Common myeloid progenitor, CD34-positive (primary cell): ENCODE measurements at places on chromosomes 2 and 18.

DNA sequence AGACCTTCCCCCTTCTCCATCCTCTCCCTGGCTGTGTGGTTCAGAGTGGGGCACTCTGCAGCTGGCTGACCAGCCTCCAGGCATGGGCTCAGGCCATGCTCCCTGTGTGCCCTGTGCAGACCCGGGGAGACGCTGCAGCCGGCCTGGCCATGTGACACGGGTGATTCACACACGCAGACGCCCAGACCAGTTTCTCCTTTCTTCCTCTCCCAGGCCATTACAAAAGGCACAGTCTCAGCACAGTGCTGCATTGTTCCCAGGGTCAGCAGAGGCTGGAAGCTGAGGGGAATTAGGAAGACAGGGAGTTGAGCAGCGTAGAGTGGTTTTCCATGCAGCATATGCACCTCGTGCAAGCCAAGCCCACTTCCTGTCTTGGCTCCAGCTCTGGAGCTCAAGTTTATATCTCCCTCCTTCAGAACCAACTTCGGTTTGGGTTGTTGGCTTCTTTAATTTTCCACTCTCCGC lies 288.5 kb downstream of the TNS1 start:
- H3K4me3 ChIP-seq, result no peak overlapping the region
- no peaks in the 10 kb centered on the region for H3K36me3 ChIP-seq
- peaks cover 67% of the 10 kb centered on the region for H3K27me3 ChIP-seq
- no peak overlapping the region for H3K27ac ChIP-seq
- peaks cover 3% of the 10 kb centered on the region for H3K4me1 ChIP-seq
- peak; percentile 14 for DNase-seq

DNA sequence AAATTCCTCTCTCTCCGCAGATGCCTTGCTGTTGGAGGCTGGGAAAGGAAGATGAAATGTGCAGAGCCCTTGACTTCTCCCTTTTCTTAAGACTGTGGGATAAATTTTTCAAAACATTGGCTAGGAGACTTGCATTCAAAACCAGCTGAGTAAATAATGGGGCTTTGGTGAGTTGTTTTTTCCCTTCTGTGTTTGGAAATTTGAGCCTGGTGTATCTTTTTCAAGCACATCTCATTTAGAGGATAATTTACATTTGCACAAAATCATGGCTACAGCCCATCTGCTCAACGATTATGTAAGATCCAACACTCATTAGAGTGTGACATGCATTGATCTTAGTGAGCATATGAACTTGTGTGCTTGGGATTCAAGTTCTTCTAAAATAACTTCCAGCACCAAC lies 112.1 kb upstream of the ATP8B1 start:
- H3K4me3 ChIP-seq, result no peak overlapping the region
- H3K4me1 ChIP-seq, result peaks cover 2% of the 10 kb centered on the region
- no peak for DNase-seq
- H3K27me3 ChIP-seq, result no peaks in the 10 kb centered on the region

DNA sequence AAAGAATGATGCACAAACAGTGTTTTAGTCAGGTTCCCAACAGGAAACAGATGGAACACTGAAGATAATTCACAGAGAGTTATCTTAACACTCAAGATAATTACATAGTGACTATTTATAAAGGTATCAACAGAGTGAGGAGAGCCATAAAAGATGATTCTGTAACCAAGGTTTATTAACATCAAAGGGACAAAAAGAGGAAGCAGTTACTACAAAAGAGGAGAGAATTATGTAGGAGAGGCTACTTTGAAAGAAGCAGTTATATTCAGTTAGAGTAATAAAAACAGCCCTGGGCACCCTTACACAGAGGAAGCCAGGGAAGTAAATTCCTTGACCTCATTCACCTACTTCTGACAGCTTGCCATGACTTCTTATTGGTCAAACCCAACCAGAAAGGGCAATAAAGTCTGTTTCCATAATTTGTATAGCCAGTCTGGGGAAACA lies 326.5 kb upstream of the SLC39A10 start:
- no peaks in the 10 kb centered on the region for H3K36me3 ChIP-seq
- H3K27me3 ChIP-seq, result no peaks in the 10 kb centered on the region
- H3K4me3 ChIP-seq, result no peak overlapping the region
- H3K27ac ChIP-seq, result peak overlapping the region; percentile 71
- peaks cover 17% of the 10 kb centered on the region for H3K4me1 ChIP-seq
- peak; percentile 96 for DNase-seq

GRCh38 chr2:226431288-226431948 lies 368.2 kb downstream of the IRS1 start:
- no peaks in the 10 kb centered on the region for H3K4me1 ChIP-seq
- no peak for DNase-seq
- H3K27ac ChIP-seq, result no peak overlapping the region
- no peaks in the 10 kb centered on the region for H3K36me3 ChIP-seq
- H3K27me3 ChIP-seq, result peaks cover 5% of the 10 kb centered on the region
- no peak overlapping the region for H3K4me3 ChIP-seq

- H3K4me1 ChIP-seq, result no peaks in the 10 kb centered on the region
- no peak for DNase-seq
- H3K4me3 ChIP-seq, result no peak overlapping the region
Observed at GRCh38 chr18:52322307-52322706, 17.7 kb upstream of the DCC start.
